BE2C (cell line): ENCODE measurements at places on chromosomes 16 and 17.

DNA sequence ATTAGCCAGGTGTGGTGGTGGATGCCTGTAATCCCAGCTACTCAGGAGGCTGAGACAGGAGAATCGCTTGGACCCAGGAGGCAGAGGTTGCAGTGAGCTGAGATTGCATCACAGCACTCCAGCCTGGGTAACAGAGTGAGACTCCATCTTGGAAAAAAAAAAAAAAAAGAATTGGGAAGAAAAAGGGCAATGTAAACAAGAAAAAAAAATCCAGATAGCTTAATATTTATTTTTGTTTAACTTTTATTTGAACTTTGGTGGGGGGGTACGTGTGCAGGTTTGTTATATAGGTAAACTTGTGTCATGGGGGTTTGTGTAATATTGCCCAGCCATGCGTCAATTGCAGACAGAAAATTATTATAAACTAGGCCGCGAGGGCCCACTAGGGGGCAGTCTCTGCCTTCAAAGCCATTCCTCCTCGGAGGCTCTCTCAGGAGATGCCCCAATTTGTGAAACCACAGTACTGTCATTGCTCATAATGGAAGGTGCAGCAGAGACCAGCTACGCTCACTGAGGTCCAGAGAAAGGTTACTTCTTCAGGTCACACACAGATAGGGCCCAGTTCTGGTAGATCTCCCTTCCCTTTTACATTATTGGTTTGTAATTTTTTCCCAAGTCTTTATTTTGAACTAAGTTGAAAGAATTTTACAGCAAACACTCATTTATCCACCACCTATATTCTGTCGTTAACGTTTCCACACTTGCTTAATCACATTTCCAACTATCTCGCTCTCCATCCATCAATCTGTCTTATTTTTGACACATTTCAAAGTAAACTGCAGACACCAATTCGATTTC, 206.2 kb downstream of the PRKCB start:
- peak; percentile 70 for DNase-seq

DNA sequence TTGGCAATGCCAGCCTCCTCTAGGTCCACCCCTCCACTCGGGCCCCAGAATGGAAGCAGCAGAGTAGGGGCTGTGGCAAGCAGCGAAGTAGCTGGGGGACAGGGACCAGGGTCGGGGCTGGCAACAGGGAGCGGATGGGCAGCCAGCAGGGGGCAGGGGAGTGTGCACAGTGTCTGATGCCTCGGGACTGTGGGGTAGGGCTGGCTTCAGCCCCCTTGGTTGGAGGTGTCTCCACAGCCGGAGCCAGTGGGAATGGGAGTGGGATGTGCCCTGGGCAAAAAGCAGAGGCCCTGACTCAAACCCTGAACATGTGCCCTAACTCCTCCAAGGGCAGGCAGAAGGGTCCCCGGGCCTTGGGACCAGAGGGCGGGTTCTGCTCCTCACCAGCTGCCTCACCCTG, 18.5 kb upstream of the ARHGAP27 start:
- peak; percentile 46 for DNase-seq

- DNase-seq, result no peak
Observed at GRCh38 chr16:69363281-69363717, 11.7 kb upstream of the TMED6 start.

DNA sequence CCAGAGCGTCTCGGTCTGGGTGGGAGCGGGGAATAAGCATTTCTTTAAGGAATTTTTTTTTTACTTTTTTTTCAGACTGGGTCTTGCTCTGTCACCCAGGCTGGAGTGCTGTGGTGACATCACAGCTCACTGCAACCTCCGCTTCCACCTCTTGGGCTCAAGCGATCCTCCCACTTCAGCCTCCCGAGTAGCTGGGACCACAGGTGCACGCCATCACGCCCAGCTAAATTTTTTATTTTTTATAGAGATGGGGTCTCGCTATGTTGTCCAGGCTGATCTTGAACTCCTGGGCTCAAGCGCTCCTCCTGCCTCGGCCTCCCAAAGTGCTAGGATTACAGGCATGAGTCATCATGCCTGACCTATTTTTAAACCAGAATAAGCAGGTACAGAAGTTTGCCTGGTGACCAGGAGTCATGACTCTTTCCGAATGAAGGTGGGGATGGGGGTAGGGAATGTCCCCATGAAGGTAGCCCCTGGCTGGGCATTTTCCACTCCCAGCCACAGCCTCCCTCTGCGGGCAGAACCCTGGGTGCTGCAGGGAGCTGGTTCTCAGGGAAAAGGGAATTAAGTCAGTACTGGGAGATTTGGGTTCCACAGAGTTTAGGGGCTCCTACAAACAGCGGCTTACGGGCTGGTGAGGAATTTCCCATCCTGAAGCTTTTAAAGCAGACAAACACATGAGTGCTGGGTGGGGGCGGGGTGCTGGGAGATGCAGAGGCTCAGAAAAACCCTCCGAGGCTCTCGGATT, 48.3 kb downstream of the TBC1D16 start:
- no peak for DNase-seq

GRCh38 chr16:65318138-65318537, 196.3 kb upstream of the CDH11 start:
- peak; percentile 62 for DNase-seq

GRCh38 chr17:9209347-9209746, 188.0 kb downstream of the NTN1 start:
- no peak for DNase-seq

- peak; percentile 7 for DNase-seq
Observed at GRCh38 chr17:71071837-71072236, 902.5 kb downstream of the KCNJ2 start.

GRCh38 chr16:64641343-64641742, 480.5 kb downstream of the CDH11 start:
- no peak for DNase-seq

GRCh38 chr17:2195729-2196128, 107.9 kb downstream of the SMG6 start:
- DNase-seq, result no peak

DNA sequence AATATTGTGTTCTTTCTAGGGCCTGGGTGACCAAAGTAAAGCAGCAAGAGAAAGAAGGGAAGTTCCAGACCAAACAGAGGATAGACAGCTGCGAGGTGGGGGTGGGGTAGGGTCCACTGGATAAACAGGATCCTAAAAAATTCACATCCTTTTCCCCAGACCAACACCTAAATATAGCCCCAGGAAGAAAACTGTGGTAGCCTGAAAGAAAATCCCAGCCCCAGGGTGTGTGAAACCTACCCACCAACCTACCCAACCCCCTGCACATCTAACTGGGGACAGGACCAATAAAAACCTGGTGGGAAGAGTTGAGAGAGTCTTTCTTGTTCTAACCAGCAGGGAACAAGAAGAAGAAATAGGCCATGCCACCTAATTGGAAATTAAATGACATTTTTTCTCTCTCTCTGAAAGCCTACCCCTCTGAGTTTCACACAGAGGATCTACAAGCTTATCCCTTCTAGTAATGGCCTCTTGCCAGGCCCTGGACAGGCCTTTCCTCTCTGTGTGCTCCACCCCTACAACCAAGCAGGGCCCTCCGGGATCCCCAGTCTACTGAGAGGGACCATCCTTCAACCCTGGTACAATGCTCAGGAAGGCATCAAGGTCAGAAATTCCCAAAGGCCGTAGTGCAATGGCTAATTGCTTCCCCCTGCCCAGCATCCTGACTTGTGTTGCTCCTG, 12.0 kb downstream of the MYO18A start:
- DNase-seq, result no peak

- no peak for DNase-seq
Observed at GRCh38 chr17:1724869-1725641, 551 bp downstream of the WDR81 start.

DNA sequence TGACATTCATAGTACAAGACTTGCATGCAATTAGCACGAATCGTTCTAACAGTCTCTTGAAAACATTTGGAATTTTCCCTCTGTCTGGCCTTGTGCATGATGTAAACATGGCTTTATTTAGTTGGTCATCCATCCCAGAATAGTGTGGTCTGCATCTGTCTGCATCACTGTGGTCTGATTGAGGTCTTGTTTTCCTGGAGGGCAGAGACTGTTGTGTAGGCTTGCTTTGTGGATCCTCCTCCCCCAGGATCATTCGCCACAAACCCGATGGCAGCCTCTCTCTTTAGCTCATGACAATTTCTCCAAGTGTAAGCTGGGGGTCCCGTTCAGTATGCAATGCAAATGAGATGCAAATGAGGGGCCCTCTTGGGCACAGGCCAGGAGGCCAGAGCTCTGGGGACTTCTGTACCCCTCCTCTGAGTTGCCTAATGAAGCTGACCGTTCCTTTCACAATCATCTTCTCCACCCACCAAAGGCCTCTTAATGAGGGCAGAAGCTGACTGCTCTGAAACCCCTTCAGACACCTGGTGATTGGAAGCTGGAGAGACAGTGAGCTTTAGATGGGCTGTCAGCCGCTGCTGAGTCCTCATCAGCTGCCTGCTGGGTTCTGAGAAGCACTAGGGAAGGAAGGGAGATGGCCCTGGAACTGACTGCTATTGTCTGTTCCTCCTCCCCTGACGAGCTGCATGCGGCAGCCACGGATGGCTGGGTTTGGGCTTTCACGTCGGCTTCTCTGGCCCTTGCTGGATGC, 201.2 kb upstream of the CACNG3 start:
- DNase-seq, result no peak

DNA sequence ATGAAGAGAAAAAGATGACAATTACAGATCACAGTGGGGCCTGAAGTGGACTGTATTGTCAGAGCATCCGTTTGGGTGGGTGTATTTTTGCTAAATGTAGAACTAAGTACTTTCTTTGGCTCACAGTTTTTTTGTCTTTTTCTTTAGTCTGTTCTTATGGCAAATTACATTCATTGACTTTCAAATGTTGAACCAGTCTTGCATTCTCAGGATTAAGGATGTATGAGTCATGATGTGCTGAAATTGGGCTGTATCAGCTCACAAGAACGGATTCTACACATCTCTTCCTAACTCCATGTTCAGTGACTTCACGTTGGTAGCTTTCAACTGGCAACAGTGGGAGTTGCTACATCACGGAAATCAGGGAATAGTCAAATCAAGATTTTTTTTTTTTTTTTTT, 66.5 kb downstream of the TEX2 start:
- no peak for DNase-seq

DNA sequence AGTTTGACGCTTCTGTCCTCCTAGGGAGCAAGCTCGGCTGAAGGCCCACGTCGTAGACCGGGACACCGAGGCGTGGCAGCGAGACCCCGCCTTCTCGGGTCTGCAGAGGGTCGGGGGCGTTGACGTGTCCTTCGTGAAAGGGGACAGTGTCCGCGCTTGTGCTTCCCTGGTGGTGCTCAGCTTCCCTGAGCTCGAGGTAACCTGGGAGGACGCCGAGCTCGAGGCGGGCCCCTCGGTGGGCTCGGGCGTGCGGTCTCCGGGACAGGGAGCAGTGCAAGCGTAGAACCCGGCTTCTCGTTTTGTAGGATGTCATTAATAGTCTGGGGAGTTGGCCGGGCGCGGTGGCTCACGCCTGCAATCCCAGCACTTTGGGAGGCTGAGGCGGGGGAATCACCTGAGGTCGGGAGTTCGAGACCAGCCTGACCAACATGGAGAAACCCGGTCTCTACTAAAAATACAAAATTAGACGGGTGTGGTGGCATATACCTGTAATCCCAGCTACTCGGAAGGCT, 715 bp downstream of the ENDOV start:
- DNase-seq, result no peak

DNA sequence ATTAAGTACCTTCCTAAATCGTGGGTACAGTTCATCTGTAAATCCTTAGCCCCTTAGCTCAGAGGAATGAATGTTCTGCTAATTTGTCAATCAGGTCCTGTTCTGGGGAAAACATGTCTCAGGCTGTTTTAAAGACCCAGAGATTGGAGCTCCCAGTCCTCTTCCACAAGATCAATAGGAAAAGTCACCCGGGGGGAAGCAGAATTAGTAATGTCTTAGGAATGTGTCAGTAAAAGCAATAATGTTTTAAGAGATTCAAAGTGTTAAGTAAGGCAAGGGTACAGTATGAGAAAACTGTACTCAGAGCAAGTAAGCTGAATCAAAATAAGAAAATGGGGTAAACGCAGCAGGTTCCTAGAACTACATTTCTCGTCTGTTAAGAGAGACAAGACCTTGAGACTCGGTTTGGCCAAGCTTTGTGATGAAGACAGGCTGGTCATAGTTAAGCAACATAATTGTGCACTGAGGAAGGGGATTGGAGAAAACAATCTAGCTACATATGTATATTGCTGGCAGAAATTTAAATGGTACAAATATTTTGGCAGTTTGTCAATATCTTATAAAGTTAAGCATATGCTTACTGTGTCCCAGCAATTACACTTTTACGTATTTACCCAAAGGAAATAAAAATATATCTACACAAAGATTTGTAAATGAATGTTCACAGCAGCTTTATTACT, 192.9 kb upstream of the C17orf78 start:
- DNase-seq, result no peak

DNA sequence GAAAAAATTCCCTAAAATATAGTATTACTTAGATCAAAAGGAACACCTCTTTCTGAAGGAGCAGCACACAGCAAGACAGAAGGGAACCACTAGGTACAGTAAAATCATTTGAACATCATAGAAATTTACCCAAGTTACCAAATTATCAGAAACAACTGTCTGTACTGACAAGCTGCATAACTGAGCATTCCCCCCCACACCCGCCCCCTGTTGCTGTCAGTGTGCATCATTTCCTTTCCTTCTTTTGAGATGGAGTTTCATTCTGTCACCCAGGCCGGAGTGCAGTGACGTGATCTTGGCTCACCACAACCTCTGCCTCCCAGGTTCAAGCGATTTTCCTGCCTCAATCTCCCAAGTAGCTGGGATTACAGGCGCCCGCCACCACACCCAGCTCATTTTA, 120.7 kb downstream of the TRIM37 start:
- DNase-seq, result no peak

DNA sequence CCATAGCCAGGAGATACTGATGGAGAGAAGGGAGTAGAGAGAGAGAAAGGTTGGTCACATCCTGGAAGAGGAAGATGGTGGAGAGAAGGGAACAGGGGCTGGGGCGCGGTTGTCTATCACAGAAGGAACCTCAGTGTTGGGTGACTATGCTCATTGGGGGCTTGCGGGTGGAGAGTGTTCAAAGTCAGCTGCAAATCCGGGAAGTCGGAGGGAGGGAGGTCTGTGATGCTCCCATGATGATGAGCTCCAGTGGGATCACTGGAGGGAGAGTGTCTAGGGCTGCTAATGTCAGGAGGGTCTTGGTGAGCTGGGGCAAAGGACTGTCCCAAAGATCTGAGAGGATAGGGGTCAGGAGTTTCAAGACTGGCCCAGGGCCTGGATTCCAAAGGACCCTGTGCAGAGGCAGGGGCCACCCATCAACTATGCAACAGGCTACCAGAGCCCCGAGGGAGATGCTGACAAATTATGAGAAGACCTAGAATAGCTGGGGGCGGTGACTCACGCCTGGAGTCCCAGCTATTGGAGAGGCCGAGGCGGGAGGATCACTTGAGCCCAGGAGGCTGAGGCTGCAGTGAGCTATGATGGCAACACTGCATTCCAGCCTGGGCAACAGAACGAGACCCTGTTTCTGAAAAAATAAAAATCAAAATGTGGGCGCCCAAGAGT, 2.6 kb downstream of the SPDYE4 start:
- DNase-seq, result no peak

DNA sequence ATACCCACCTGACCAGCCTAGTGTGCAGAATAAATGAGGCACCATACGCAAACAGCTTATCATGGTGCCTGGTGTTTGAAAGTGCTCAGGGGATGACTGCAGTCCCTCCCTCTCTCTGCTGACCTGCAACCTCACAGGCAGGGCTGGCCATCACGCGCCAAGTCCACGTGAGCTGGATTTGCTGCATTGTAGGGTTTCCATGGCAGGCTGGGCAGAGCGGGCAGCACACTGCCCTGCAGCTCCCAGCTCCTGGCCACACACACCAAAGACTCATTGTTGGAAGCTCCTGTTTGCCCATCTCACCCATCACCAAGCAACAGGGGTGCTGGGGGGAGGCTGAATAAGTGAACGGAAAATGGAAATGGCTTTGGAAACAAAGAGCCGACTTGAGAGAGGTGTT, 81.8 kb downstream of the IRX3 start:
- no peak for DNase-seq
